ENCODE measurements at places on chromosomes 3 and 15.

- DNase-seq, result no peak
Measured at GRCh38 chr3:4079339-4080195, 223.6 kb upstream of the SETMAR start.

- DNase-seq, result no peak
Measured at GRCh38 chr15:91967935-91968606, 114.6 kb downstream of the SLCO3A1 start.

GRCh38 chr3:156382458-156383346 lies 172.2 kb downstream of the SSR3 start:
- DNase-seq, result no peak

GRCh38 chr3:28124882-28125281 lies 116.5 kb upstream of the CMC1 start:
- DNase-seq, result no peak

- no peak for DNase-seq
Measured at GRCh38 chr3:54567949-54568348, 359.9 kb downstream of the LRTM1 start.

Measured in CD4-positive, alpha-beta T cell treated with Interleukin-6 at 100 ng/mL for 8 hours (primary cell).